Kidney capillary endothelial cell (primary cell): ENCODE measurements at places on chromosomes 1 and 21.

GRCh38 chr1:167602840-167603239, 27.2 kb upstream of the RCSD1 start:
- DNase-seq: no peak

- no peak for DNase-seq
These were observed 7.7 kb upstream of the SLC5A9 start for GRCh38 chr1:48214820-48215219.

DNA sequence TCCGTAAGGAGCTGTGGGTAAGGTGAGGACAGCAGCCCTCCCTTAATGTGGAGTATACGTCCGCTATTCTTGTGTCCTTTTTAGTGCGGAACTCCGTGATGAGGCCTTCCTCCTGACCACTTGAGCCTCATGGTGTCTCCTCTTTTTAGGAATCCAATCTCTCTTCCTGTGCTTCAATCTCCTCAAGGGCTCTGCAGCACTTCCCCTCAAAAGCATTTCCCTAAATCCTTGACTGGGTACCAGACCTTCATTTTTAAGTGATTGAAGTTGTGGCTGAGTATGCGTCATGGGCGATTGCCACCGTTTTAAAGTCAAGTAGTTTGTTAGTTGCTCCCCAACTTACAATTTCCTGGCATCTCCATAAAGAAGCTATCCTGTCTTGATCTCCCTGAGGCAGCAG, 62.8 kb downstream of the SAMSN1 start:
- no peak for DNase-seq

- no peak for DNase-seq
These were observed 153.5 kb downstream of the DPYD start for GRCh38 chr1:97767381-97767780.

DNA sequence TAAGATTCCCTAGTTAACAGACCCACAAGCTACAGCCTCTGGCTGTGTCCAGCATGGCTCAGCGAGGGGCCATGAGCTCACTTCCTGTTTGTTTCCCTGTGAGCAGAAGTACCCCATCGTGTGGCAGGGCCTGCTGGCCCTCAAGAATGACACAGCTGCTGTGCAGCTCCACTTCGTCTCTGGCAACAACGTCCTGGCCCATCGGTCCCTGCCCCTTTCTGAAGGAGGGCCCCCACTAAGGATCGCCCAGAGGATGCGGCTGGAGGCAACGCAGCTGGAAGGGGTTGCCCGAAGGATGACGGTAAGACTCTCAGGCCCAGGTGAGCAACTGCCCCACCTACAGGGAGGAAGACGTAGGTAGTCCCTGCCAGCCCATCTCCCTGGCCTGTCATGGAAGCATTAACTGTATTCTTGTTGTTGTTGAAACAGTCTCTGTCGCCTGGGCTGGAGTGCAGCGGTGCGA, 38.2 kb downstream of the ZBTB17 start:
- DNase-seq: peak; percentile 78

GRCh38 chr1:198054510-198054909, 102.3 kb upstream of the NEK7 start:
- no peak for DNase-seq

DNA sequence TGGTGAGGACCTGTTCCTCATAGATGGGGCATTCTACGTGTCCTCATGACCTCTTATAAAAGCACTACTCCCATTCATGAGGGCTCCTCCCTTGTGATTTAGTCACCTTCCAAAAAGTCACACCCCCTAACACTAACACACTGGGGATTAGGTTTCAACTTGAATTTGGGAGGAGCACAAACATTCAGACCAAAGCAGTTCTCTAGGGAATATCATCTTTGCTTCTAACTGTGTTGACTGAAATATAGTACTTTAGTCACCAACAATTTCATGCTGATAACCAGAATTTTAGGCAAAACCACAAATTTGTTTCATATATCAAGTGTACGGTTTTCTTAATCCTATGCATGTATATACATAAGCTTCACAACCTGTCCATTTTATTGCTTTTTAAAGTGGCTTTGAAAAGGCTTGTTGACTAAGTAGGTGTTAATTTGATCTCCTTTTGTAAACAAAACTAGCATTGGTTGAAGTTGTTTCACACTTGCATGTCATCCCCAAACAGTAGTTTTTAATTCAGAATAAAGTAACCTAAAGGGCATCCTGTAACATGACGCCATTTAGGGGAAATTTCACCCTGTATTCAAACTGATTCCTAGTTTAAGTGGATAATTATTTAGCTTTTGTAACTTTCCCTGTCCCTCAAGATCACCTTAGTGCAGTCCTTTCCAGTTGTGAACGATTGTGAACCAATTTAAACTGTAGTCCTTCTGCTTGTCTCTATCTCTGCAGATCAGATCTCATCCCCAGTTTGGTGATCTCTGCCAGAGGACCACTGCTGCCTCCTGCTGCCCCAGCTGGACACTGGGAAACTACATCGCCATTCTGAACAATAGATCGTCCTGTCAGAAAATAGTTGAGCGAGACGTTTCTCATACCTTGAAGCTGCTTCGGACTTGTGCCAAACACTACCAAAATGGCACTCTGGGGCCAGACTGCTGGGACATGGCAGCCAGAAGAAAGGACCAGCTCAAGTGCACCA, 141.1 kb downstream of the TLR5 start:
- DNase-seq: no peak

- DNase-seq: no peak
These were observed 12.2 kb upstream of the IL10 start for GRCh38 chr1:206784471-206784903.

DNA sequence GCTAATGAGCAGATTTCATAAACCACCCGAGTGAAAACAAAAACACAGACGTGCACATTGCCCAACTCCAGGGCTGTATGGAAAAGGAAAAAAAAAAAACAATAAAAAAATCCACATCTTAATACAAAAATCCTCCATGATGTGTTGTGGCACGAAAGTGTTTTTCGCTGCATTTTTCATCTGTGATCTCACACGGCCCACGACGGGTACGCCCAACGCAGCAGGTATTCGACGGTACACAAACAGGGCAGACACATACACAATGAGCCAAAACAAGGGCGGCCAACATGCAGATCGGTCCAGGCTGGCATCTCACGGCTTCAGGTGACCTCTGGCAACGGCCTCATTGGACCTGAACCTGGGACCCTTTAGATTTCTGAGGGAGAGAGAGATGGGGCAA, 31.1 kb downstream of the CASZ1 start:
- DNase-seq: no peak

- no peak for DNase-seq
These were observed 2.4 kb upstream of the C1orf159 start for GRCh38 chr1:1118011-1118875.

GRCh38 chr1:10950316-10951172, 61.9 kb upstream of the TARDBP start:
- no peak for DNase-seq

GRCh38 chr1:63042278-63042677, 258.3 kb downstream of the ATG4C start:
- DNase-seq: no peak

- DNase-seq: no peak
These were observed 288.0 kb downstream of the PBX1 start for GRCh38 chr1:164846731-164847691.

DNA sequence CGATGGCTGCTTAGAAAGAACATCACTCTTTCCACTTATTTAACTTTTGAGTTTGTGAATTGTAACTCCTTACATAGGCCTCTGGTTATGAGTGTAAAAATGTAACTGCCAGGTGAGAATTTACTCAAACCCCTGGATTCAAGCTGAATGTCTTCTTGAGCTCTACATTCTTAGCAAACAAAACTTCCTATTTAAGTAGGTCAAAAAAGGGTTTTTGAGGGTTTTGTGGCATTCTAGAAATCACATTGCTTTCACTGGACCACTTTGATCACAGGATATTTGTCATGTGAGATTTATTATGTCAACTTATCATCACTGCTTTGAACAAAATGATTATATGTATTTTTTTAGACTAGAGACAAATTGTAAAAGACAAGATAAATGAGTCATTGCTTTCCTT, 5.7 kb downstream of the IL23R start:
- DNase-seq: no peak

GRCh38 chr21:42417533-42417932, 13.8 kb downstream of the UBASH3A start:
- DNase-seq: no peak

DNA sequence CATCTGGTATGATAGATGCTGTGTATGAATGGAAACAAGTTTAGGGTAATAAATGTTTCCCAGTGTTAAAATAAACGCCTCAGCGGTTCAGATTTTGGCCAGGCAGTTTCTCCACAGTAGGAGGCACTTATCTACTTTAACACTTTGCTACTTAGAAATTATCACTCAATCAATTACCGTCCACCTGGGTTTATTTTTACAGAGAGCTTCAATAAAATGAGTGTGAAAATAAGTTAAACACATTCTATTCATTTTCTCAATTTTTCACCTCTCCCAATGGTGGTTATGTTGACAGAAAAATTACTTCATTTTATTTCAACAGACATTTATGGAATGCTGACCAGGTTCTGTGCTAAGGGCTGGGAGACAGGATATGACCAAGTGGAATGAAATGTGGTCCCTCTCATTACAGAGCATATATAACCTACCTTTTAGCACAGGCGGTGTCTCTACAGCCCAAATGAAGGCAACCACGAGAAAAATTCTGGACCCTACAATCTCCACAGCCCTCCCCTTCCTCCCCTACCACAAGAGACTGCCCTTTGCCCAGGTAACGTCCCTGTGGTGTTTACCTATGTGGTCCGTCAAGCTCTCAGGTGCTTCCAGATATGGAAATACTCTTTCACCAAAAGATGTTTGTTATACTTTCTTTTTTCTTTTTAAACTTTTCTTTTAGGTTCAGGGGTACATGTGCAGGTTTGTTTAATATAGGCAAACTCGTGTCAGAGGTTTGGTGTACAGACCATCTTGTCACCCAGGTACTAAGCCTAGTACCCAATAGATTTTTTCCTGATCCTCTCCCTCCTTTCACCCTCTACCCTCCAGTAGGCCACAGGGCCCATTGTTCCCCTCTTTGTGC, 105.5 kb downstream of the HLCS start:
- peak; percentile 78 for DNase-seq

DNA sequence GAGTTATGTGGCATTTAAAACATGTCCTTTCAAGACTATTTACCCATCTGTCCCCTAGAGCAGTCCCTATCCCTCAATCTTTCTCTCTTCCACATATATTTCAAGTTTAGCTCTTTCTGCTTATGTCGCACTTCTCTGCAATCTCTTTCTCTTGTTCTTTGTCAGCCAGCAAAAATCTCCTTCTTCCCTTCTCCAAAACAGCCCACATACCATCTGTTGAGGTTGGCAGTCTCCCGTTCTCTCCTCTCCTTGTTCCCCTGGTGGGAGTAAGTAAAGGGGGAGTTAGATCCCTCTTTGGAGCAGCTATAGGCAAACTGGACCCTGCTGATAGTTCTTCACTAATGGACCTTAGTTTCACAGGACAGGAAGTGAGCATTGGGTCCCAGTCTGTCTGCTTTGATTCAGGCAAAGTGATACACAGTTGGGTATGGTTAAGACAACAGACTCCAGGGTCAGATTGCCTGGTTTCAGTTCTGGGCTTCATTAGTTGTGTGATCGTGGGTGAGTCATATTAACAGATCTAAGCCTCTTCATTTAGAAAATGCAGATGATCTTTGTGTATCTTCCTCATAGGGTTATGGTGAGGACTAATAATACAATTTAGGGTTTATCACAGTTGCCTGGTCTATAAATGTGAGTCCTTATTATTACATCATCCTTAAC, 19.7 kb downstream of the BRINP2 start:
- DNase-seq: no peak

DNA sequence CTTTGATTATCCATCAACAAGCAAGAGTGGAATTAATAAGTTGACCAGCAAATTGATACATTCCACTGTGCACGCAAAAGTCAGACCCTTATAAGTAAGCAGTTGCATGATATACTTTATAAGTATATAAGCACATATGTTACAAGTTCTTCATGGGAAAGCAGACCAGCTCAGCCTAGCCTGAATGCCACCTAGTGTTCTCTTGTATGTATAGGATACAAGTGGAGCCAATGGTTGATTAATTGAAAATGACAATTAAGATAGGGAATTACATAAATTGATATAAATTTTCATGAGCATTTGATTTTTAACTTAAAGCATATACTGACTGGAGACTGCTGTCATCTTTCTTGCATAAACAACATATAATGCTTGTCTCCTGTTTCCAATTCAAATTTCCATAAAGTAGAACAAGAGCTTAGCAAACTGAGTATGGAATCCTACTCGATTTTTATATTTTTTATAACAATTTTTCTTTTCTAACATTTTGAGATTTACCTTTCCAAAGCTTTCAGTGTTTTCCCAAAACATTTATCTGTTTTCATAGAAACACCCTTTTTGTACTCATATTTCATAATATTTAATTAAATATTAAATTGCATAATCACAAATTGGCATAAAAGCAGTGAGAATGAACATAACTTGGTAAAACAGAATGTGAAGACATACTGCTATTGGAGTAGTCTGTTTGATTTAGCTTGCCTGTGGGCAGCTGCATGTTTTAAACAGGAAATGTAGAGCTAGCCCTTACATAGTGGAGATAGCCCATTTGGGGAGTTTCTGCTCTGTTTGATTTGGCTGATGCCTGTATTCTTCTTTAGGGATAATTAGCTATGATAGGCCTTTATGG, 62.8 kb downstream of the MAGI3 start:
- DNase-seq: peak; percentile 55

- no peak for DNase-seq
These were observed 37.1 kb downstream of the ALPL start for GRCh38 chr1:21546122-21546825.

DNA sequence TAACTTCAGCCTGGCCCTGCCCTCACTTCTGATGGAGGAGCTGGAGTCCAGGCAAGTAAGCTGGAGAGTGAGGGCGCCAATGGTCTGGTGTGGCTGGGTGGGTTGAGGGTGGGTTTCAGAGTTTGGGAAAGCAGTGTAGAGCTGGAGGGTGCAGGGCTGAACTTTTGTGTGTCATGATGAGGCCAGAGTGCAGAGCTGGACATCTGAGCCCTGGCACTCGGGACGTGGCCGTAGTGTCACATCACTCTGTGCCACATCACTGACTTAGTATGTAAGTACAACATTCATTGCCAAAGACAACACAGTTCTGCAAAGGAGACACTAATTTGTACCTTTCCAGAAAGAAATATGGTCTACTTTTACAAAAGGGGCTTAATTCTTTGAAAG, 15.8 kb downstream of the SPATA46 start:
- DNase-seq: no peak

DNA sequence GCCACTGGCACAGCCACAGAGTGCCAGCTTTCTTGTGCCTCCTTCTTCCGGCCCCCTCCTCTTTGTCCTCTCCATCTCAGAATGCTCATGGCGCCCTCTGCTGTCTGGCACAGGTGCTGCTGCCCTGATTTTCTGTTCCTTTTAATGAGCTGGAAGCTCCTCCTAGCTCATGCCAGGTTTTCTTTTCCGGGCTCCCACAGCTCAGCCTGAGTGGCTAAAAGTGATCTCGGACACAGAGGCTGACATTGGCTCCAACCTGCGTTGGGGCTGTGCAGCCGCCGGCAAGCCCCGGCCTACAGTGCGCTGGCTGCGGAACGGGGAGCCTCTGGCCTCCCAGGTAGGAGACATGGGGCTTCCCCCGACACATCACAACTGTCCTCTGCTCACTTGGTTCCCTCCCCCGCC, 18.7 kb downstream of the CNTN2 start:
- peak; percentile 51 for DNase-seq
